Right hindlimb (tissue), 1 donor: ENCODE measurements at places on chromosomes 2 and 18.

GRCh38 chr2:20953146-20953824, 90.6 kb downstream of the APOB start:
- DNase-seq: no peak

DNA sequence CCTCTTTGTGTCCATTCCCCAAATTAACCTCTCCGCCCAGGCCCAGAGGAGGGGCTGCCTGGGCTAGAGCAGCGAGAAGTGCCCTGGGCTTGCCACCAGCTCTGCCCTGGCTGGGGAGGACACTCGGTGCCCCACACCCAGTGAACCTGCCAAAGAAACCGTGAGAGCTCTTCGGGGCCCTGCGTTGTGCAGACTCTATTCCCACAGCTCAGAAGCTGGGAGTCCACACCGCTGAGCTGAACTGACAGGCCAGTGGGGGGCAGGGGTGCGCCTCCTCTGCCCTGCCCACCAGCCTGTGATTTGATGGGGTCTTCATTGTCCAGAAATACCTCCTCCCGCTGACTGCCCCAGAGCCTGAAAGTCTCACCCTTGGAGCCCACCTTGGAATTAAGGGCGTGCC, 13.5 kb downstream of the KHK start:
- no peak for DNase-seq

- no peak for DNase-seq
Measured at GRCh38 chr2:212528106-212528856, 10.3 kb downstream of the ERBB4 start.

- DNase-seq: no peak
Measured at GRCh38 chr2:153487448-153487847, 8.9 kb upstream of the RPRM start.

- no peak for DNase-seq
Measured at GRCh38 chr2:109230941-109231420, 102.0 kb downstream of the SH3RF3 start.

- no peak for DNase-seq
Measured at GRCh38 chr2:196482119-196483065, 157.1 kb upstream of the CCDC150 start.

GRCh38 chr18:10912790-10913545, 236.4 kb downstream of the PIEZO2 start:
- DNase-seq: peak; percentile 79

GRCh38 chr2:233996000-233996399, 54.5 kb upstream of the SPP2 start:
- DNase-seq: no peak

GRCh38 chr2:134389381-134389780, 135.5 kb downstream of the MGAT5 start:
- no peak for DNase-seq

DNA sequence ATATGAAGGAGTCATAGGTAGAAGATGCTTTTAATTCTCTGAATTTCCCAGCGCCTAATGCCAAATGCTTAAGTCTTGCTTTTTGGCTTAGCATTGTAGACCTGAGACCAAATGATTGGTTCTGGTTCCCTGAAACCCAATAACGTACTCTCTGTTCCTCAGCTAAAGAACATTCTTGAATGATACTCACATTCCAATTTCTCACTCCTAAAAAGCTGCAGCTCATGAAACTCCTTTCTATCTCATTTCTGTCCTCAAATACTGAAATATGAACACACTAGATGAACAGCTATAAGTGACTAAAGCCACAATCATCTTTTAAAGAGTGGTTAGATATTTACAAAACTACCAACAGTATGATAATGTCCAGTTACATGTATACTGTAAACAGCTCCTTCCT, 272.1 kb downstream of the SLC8A1 start:
- DNase-seq: no peak

- no peak for DNase-seq
Measured at GRCh38 chr2:102606353-102606752, 13.0 kb upstream of the SLC9A2 start.

- DNase-seq: no peak
Measured at GRCh38 chr18:39839782-39840181, 2115.3 kb upstream of the PIK3C3 start.

- no peak for DNase-seq
Measured at GRCh38 chr2:80238692-80239469, 65.7 kb downstream of the LRRTM1 start.

DNA sequence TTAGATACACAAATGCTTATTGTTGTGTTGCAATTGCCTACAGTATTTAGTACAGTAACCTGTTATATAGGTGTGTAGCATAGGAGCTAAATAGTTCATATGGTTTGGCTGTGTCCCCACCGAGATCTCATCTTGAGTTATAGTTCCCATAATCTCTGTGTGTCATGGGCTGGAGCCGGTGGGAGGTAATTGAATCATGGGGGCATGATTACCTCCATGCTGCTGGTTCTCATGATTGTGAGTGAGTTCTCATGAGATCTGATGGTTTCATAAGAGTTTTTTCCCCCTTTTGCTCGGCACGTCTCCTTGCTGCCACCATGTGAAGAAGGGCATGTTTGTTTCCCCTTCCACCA, 190.5 kb upstream of the SESTD1 start:
- no peak for DNase-seq

DNA sequence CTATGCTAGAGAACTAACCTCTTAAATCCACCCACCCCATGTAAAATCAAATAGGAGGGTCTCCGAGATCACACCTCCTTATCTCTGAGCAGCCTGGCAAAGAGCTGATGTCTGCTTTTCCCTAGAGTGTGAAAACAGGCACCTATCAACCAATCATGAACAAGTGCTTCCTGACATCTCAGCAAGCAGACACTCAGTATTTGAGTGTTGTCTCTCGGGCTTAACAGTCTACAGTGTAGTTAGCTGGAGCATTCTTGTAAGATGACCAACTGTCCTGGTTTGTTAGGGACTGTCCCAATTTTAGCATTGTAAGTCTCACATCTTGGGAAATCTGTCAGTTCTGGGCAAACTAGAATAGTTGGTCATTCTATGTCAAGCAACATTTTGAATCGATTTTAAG, 26.4 kb downstream of the MARCHF4 start:
- no peak for DNase-seq

DNA sequence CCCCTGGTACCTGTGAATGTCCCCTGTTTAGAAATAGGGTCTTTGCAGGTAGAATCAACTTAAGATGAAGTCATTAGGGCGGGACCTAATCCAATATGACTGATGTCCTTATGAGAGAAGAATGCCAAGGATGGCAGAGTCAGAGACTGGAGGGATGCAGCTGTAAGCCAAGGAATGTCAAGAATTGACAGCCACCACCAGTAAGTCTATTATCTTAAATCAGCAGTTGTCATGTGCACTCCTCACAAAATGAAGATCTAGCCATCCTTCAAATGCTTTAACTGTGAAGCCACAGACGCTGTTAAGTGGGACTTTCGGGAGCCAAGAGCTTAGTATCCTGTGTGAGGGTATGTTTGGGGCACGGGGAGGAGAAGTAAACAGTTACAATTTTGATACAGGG, 83.2 kb downstream of the ITGA4 start:
- no peak for DNase-seq

- DNase-seq: no peak
Measured at GRCh38 chr2:141496810-141497209, 634.0 kb downstream of the LRP1B start.

- DNase-seq: no peak
Measured at GRCh38 chr2:3263487-3263886, 114.1 kb downstream of the EIPR1 start.

- DNase-seq: no peak
Measured at GRCh38 chr2:230691005-230691647, 21.5 kb upstream of the CAB39 start.

DNA sequence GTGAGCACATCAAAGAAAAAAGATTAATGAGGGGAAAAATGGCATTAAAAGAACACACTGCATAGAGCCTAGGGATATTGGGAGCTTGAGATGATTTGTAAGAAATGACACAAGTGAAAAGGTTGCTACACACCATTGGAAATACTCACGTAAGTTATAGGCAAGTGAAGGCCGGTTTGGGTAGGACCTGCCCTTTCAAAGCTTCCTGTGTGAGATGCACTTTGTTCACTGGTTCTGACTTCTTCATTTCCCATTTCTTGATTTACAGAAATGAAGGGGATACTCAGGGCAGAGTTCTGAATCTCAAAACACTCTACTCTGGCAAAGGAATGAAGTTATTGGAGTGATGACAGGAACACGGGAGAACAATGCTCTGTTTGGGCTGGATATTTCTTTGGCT, at the start of gene IL18RAP:
TSS of gene IL18RAP (plus strand) at position 251 of the 400 bp plus-strand sequence. CDS start at position 369, 118 bp downstream.
- DNase-seq: no peak

DNA sequence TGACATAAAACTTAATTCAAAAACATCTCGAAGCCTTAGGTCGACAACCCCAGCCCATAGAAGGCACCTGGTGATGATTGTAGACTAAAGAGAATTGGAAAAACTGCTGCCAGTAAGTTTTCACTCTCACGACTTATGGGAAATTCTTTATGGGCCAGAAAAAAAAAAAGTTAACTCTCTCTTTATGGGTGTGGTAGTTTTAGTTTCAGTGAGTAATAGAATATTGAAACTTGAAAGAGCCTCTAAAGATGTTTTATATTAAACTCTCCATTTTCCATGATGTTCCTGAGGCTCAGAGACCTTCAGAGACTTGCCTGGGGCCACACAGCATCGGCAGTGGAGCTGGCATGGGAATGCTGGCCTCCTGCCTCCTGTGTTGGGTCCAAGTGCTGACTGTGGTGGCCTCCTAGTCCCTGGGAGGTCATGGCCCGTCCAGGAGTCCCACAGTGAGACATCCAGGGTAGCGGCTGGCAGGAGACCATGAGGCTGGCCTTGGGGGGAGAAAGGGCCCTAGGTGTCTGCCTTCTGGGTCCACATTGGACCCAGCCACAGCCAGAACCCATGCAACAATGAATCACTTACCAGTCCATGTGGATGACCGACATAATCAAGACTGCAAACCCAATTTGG, 158.9 kb downstream of the SEPTIN10 start:
- no peak for DNase-seq

- peak; percentile 19 for DNase-seq
Measured at GRCh38 chr2:57370882-57371585, 675.6 kb upstream of the VRK2 start.

GRCh38 chr2:203582468-203582867, 47.4 kb upstream of the RAPH1 start:
- no peak for DNase-seq

DNA sequence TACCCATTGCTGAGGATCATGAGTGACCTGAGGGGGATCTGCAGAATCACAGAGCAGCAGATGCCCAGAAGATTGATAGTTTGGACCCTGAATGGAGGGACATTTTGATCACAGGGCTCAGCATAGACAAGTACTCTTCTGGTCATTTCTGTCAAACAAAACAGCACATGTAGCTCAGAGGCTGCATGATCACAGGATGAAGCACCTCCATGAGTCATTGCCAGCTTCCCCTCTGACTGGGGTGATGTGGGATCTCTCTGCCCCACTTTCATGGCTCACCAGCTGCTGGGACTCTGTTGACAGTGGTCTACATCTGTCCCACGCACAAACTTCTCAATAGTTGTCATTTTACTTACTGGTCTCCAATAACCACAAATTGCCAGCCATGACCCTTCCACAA, 264.1 kb downstream of the RPIA start:
- no peak for DNase-seq
